Fibroblast of the aortic adventitia (primary cell): ENCODE measurements at places on chromosomes 7 and 10. TPM values are rescaled to one million over a fixed set of nuclear protein-coding genes. Genes with fewer than 3 reads are reported as not detected.

DNA sequence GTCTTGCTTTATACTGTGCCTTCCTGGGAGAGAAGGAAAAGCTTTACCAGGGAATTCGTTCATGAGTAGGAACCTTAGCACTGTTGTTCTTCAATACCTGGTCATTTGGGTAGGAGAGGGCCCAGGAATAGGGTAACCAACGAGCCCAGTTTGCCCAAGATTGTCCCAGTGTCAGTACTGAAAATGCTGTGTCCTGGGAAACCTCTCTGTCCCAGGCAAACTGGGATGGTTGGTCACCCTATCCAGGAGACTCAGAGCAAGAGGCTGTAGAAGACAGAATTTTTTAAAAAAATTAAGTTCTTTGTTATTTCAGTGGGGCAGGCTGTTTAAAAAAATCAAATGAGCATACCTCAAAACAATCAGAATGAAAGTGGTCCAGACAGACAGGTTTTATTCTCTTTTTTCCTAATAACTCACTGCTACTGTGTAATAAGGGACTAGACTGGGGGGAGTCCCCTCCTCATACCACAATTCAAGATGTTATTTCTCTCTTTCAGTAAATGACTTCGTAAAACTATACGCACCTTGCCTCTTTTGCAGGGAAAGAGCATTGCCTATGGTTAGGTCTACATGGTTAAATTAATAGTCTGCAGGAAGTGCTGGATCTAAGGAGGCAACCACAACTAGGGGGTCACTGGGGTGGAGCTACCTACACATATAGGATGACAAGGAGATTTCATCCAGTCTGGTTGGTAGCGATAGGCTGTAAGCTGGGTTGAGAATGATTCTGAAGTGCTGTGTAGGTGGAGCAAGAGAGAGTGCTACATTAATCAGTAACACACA lies 41.1 kb upstream of the FAM133B start:
- DNase-seq = no peak

GRCh38 chr10:49012603-49013002 lies 73.0 kb upstream of the LRRC18 start:
- DNase-seq = no peak

- DNase-seq = no peak
Measured at GRCh38 chr10:88260329-88261051, 322.6 kb downstream of the RNLS start.

- no peak for DNase-seq
Measured at GRCh38 chr10:28691187-28691694, 13.9 kb downstream of the BAMBI start.

GRCh38 chr7:41039386-41039953 lies 663.4 kb downstream of the INHBA start:
- peak; percentile 58 for DNase-seq

GRCh38 chr7:80642871-80643270 lies 4.4 kb downstream of the CD36 start:
- no peak for DNase-seq

DNA sequence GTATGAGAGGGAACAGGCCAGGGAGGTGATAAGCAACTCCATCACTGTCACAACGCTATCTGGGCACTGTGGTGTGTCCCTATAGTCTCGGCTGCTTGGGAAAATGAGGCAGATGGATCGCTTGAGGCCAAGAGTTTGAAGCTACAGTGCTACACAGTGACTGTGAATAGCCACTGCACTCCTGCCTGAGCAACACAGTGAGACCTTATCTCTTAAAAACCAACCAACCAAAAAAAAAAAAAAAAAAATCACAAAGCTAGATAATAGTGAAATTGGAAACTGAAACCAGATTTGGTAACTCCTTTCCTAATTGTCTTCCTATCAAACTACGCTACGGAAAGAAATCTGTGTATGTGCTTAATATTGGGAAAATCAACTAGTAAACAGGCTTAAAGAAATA lies 14.1 kb downstream of the MICU1 start:
- peak; percentile 50 for DNase-seq

DNA sequence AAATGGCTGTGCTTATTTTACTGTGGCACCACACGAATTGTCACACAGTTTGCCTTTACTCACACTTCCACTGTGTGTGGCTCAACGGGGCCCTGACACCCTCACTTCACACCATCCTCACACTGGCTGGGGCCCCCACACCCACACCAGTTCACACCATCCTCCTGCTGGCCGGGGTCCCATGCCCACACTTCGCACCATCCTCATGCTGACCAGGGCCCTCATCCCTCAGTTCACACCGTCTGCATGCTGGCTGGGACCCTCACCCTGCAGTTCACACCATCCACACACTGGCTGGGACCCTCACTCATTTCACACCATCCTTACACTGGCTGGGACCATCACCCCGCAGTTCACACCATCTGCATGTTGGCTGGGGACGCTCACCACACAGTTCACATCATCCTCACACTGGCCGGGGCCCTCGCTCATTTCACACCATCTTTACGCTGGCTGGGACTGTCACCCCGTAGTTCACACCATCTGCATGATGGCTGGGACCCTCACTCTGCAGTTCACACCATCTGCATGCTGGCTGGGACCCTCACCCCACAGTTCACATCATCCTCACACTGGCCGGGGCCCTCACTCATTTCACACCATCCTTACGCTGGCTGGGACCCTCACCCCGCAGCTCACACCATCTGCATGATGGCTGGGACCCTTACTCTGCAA lies 36.0 kb downstream of the BRI3 start:
- DNase-seq = no peak

DNA sequence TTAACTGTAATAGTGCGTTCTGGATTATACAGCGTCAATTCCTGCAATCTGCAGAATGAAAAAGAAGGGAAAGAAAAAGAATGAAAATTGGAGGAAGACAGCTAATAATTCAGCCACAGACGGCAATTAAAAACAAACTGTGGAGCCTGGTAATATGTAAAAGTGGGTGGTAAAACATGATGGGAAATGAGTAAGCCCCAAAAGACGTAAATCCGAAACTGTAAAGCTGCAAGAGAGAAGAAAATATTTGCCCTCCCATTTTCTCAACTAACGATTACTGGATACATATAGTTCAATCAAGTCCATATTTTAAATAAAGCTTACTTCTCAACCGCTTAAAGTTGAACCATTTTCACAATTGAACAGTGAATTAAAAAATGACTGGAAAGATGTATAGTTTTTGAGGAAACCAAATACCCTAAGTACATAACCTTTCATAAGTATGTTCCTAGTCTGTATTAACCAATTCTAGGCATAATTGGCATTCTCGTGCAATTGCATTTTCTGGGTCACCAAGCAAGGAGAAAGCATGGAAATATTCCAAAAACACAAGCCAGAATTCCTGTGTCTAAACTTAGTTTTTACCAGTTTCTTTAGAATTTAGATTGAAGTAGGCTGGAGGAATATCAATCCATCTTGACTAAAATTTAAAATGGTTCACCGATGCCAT lies 44.8 kb downstream of the MALSU1 start:
- DNase-seq = no peak

DNA sequence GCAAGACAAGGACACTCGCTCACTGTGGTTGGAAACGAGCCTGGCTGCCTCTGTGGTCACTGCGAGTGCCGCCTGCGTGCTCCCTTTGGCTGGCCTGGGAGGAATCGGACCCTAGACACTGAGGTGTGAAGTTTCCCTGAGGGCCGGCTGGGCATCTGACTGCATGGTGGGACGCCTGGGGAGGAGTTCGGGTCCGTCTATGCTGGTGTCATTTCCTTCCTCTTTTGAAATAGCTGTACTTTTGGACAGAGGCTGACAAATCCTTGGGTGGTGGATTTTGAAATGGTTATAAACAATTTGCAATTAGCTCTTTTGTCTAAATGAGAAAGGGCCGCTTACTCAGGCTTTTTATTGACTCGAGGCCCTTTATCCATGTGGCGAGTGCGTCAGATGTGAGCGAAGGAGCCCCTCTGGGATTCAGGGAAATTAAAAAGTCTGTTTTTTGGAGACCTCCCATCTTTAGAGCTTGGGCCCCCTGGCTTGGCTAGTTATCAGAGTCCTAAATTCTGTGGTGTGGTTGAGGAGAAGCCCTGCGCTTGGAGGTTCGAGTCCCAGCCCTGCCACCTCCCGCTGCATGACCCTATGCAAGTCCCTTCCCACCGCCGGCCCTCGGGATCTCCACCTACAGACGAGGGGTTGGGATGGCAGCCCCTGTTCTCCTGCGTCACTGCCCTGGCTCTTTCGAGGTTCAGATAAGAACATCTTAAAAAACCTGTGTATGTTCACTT lies 147.1 kb downstream of the RGS10 start:
- DNase-seq = peak; percentile 21

GRCh38 chr7:2301511-2301863 lies 12.8 kb downstream of the SNX8 start:
- DNase-seq = no peak

GRCh38 chr7:127683776-127684681 lies 32.0 kb downstream of the SND1 start:
- peak; percentile 72 for DNase-seq

GRCh38 chr7:56218510-56218909 lies 102.3 kb upstream of the NUPR2 start:
- no peak for DNase-seq

DNA sequence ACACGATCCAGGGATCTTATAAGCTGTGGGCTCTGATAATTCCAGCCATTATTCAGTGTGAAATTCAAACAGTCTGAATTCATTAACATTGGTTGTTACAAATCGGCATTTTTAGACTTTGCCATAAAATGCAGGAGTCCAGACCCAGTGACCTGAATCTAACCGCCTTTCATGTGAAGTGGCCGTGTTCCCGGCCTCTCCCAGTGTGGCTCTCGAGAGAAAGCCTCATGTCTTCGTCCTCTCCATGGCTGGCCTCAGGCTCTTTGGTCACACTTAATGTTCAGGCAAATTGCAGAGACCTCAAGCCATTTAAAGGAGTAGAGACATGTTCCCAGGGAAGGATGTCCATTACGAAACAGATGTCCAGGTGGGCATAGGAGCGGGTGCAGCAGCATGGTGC lies 59.3 kb downstream of the CTBP2 start:
- no peak for DNase-seq

DNA sequence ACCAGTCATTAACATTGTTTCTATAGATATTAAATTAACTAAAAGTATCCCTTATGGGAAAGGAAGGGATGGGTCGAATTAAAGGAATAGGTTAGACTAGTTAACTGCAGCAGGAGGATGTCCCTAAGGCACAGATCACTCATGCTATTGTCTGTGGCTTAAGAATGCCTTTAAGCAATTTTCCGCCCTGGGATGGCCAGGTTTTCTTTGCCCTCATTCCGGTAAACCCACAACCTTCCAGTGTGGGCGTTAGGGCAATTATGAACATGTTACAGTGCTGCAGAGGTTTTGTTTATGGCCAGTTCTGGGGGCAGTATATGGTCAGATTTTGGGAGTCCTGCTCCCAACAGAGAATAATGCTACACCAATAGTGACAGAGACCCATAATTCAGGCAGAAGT lies 139.3 kb upstream of the CDK13 start:
- DNase-seq = no peak

GRCh38 chr7:12713625-12714378 lies 26.4 kb downstream of the ARL4A start:
- DNase-seq = no peak

GRCh38 chr7:1331561-1332467 lies 99.1 kb downstream of the UNCX start:
- no peak for DNase-seq

DNA sequence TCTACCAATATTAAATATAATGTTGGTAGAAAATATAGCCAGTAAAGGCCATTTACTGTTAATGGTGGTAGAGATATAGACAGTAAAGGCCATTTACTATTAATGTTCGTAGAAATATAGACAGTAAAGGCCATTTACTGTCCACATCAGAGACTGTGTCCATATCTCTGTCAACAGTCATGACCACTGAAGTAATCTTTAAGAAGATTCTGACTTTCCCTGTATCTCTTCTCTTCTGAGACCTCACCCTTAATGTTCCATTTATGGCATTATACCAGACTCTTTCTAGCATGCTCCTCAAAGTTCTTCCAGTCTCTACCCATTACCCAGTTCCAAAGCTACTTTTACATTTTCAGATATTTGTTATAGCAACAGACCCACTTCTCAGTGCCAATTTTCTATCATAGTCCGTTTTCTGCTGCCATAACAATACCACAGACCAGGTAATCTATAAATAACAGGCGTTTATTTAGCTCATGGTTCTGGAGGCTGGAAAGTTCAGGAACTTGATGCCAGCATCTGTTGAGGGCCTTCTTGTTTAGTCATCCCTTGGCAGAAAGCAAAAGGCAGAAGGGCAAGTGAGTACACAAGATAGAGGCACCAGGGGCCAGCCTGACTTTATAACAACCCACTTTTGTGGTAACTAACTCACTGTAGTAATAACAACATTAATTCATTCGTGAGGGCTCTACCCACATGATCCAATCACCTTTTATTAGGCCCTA lies 7.9 kb upstream of the NUDCD3 start:
- no peak for DNase-seq

GRCh38 chr10:132848951-132849545 lies 63.1 kb upstream of the NKX6-2 start:
- no peak for DNase-seq

DNA sequence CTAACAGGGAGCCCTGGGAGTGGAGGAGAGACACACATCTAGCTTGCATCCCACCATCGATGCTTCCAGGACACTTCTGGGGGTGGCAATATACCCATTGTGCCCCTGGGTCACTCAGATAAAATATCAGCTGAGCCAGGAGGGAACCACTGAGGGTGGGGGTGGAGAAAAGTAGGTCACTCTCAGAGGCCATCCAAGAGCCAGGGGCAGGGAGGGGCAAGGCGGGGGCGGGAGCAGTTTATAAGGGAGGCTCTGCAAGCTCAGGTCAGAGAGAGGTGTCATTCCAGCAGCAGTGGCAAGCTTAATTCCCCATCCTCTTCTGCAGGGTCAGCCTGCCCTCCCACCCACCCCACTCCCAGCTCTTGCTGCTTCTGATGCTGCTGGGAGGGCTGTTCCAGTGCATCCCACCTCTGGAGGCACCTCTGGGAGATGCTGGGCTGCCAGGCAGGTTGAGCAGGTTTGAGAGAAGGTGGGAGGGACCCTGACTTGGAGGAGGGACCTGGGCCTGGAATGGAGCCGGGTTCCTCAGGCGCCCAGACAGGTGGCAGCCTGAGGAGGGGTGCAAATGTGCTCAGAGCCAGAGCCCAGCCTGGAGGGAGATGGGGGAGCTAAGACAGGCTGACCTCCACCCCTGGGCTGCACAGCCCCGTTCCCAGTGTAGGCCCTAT lies 20.1 kb upstream of the TLX1 start:
- no peak for DNase-seq

Gene NPC1L1
- under 0.01 TPM in 1 of 2 replicates, not detected in the other for total RNA-seq

Gene NKX6-2
- total RNA-seq = not detected in 2 replicates

Gene TEX36
- 2.1 TPM in 1 of 2 replicates, not detected in the other for total RNA-seq

Gene SVOPL
- not detected in 2 replicates for total RNA-seq

Gene ELMO1
- 1.3 and 2.9 TPM in 2 replicates for total RNA-seq

Gene PRPS1L1
- not detected in 2 replicates for total RNA-seq

Gene CALML3
- not detected in 2 replicates for total RNA-seq

Gene PPA1
- 197 and 394 TPM in 2 replicates for total RNA-seq

Gene ZNF777
- total RNA-seq = 7.0 and 7.2 TPM in 2 replicates

Gene SLC13A1
- total RNA-seq = not detected in 2 replicates
